Upper lobe of right lung (tissue), 1 donor: ENCODE measurements at places on chromosomes 6 and 20.
A peak's percentile ranks its signal among the peaks of the same experiment; 100 is the strongest.

GRCh38 chr6:24903681-24904080 is 32.1 kb downstream of the RIPOR2 start:
- DNase-seq, result no peak

GRCh38 chr6:105646391-105646867 is 243.5 kb upstream of the PREP start:
- DNase-seq, result no peak

DNA sequence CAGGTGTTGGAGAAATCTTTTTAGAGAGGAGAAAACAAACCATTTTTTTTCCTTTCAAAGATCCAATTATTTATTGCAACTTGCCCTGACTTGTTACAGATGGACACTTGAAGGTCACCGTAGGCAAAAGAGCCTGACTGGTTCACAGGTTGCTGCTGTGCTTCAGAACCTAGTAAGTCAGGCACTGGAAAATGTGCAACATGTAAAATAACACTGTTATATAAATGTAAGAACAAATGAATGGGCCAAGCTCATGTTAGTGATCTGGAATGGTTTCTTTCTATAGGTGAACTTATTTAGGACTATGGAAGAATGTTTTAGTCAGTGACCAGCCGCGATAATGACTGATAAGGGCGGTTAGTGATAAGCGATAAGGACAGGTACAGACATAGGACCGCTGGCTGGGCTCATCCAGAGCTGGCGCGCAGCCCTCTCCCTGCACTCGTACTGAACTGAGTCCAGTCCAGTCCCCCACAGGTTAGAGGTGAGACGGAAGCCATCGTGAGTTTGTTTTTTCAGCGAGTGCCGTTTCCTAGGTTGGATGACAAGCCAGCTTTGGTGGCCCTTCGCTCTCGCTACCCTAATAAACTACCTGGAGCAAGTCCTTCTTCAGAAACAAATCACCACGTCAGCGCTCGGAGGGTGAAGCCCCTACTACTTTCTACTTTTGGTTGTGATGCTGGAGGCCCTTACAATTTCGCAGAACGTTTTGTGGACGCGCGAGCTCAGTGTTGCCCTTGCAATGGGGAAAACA is 94.4 kb upstream of the PRDM1 start:
- DNase-seq, result no peak

GRCh38 chr6:93293460-93293859 is 125.9 kb downstream of the EPHA7 start:
- DNase-seq, result no peak

- DNase-seq, result no peak
These were observed 390.2 kb downstream of the UTRN start for GRCh38 chr6:144675231-144675861.

GRCh38 chr6:149342525-149342924 is 25.0 kb downstream of the TAB2 start:
- DNase-seq, result no peak

DNA sequence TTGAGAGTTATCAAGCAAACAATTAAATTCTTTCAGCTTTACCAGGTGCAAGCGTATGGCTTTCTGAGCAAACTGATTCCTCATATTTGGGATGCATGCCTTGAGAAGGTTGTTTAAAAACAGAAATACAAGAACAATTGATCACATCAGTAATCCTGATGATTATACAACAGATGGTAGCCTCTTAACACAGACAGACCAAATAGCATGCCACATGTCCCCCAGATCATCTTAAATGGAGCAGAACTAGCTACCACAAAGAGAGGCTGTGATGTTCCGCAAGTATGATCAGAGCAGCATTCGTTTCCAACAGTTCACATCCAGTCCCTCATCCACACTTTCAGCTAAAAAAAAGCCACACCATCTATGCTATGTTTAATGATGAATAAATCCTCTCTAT is 246.2 kb upstream of the NRSN1 start:
- DNase-seq, result no peak

GRCh38 chr6:143322386-143322785 is 128.1 kb downstream of the ADAT2 start:
- DNase-seq, result no peak

GRCh38 chr20:37348792-37349516 is 3.0 kb downstream of the SRC start:
- DNase-seq, result peak; percentile 44

- DNase-seq, result no peak
These were observed 90.2 kb downstream of the TXNDC5 start for GRCh38 chr6:7820288-7820835.

DNA sequence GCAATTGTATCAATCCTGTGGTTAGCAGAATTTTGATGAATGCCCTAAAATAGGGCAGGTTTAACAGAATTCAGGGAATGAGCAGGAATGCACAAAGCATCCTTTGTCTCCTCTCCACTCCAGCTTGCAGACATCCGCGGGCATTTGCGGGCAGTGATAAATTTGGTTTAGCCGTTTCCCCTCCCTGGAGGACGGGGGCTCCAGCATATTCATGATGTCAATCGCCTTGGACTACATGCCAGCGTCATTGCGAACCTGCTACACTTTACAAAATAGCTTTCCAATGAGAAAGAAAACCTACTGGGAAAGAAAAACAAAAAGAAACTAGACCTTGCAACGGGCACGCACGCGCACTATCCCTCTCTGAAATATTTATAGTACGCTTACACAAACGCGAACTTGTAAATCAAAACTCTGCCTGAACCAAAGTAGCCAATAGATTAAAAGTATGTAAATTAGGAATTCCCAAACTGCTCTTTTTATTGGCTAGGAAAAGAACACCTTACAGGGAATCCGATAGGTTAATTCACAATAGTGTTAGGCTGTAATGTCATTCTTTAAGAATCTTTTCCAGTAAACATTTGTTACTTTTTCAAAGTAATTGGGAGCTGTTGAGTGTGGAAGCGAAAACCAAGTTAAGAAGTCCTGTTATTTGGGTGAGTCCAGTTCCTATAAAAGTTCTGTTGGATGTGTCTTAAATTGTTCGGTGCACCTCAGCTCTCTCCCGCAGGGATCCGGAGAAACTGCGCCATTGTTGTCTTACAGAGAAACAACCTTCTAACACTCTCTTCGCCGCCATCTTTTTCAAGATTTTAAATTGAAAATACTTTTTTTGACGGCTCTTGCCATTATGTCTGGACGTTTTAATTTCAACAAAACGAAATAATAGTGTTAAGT is 136.7 kb downstream of the HFE start:
- DNase-seq, result no peak

GRCh38 chr6:92634561-92634960 is 784.8 kb downstream of the EPHA7 start:
- DNase-seq, result no peak

GRCh38 chr6:24195836-24196597 is 70.0 kb downstream of the NRSN1 start:
- no peak for DNase-seq

DNA sequence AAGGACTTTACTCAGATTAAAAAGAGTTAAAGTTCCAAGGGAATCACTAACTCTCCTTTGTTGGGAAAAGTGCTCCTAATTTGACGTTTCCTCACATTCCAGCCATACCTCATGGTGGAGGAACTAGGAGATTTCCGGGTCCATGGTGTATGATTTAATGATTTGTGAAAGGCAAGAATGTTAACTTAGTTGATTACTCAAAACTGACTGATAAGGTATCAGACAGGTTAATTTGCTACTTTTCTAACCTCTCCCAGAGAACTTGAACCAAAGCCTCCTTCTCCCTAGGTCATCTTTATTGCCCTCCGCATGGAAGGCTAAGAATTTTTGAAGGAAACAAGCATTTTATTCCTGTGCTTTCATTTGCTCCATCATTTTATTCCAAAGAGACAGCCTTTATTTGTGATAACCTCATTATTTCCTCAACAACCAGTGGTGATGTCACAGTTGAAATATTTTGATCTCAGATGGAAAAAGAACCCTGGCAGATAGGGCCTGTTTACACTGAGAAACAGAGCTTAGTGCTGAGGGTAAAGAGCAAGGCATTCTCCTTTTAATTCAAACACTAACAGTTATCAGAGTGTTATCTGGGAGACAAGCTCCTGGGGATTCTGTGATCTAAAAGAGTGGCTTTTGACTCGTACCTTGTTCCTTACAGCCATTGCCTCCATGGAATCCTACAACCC is 57.4 kb upstream of the BMP2 start:
- no peak for DNase-seq

GRCh38 chr6:167093406-167093921 is 29.4 kb upstream of the CCR6 start:
- DNase-seq, result no peak

- DNase-seq, result no peak
These were observed 69.5 kb upstream of the FOXQ1 start for GRCh38 chr6:1242446-1242845.

DNA sequence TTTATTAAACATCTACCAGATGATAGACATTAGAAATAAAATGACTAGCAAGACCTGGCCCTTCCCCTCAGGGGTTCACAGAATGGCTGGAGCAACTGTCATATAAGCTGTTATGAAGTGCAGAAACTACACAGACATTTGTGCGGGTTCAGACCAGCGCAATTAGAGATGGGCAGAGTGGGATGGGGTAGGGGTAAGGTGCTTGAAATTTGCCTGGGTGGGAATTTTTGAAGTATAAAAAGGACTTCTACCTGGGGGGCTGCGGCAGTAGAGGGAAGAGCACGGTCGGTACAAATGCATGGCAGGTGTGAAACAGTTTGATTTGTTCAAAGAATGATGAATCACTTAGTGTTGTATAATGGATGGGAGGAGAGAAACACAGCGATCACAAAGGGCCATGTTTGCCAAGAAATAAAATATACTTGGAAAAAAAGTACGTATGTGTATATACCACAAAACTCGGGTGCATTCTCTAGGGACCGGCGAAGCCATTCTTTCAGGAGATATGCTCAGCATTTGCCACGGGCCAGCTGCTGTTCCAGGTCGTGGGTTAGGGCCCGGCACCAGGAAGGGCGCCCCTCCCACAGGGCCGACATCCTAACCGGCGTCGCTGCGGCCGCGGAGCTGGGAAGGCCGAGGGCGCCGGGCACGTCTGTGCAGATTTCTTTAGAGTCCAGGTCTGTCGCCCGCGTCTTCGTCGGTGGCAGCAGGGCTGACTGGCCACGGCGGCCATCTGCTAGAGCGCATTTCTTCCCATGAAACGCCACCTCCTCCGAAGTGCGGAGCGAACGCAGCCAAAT is 809 bp upstream of the NOL7 start:
- DNase-seq, result peak; percentile 81

GRCh38 chr20:40512994-40513393 is 176.0 kb downstream of the MAFB start:
- no peak for DNase-seq

DNA sequence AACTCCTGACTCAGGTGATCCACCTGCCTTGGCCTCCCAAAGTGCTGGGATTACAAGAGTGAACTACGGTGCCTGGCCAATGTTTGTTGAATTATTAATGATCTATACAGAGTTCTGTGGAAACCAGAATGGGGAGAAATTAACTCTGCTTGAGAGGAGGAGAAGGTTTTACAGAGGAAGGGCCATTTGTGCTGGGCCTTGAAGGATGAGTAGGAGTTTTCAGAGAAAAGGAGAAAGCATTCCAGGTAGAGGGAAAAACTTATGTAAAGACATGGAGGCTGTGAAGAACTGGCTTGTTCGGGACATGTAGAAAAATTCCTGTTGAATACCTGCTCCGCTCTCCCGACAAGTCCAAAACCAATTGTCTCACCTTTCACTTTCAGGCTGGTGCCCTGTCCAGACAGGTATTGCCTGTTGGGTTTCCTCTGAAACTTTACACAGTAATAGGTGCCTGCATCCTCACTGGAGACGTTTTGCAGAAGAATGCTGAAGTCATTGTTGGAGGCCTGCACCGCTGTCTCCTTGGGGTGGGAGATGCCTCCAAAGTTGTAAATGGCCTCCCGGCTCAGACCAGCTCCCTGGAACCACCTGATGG is 11.3 kb upstream of the NSFL1C start:
- no peak for DNase-seq

- peak; percentile 86 for DNase-seq
These were observed 9.2 kb downstream of the FOXS1 start for GRCh38 chr20:31835977-31836852.

DNA sequence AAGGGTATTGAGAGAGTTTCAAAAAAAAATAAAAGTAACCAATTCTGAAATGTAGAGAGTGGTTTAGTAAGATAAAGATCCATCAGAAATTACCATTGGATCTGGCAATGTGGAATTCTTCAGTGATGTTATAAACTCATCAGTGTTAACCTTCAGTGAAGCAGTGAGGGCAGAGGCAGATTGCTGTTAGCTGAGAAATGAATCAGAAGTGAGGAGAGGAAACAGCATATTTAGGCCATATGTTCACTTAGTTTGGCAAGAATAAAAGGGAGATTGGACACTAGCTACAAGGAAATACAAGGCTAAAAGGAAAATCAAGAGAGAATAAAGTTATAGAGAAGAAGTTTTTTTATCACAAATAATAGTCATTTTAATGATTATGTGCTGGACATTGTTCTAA is 9.6 kb downstream of the KCNQ5 start:
- no peak for DNase-seq

DNA sequence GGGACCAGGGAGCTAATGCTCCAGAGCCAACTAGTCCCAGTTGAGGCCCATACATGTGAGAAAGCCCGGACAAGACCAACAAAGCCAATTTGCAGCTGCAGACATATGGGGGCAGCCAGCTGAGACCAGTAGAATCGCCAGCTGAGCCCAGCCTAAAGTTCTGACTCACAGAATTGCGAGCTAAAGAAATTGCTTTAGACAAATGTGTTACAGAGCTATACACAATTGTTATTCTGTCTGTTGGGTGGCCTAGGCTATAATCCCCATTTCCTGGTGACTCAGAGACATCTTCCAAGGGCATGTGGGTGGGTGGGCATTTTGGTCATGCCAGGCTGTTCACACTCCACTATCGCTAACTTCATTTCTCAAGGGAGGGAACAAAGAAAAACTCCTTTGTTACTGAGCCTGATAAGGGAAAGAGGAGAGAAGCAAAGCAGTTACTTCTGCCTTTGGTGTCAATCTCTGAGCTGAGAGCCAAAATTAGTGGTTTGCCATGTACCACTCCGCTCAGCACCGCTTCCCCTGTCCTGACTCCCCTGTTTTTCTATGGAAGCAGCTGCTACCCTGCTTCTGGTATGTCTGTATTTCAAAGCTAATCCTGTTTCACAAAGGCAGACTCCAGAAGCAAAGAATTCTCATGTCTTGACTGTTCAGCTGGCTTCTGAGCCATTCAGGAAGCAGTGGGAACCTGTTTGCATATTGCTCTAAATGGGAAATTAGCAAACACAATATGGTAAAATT is 26.1 kb downstream of the SCP2D1 start:
- no peak for DNase-seq

GRCh38 chr6:157172231-157172701 is 151.1 kb downstream of the TMEM242 start:
- no peak for DNase-seq

- no peak for DNase-seq
These were observed 105.3 kb upstream of the SUPT3H start for GRCh38 chr6:45483021-45483420.

DNA sequence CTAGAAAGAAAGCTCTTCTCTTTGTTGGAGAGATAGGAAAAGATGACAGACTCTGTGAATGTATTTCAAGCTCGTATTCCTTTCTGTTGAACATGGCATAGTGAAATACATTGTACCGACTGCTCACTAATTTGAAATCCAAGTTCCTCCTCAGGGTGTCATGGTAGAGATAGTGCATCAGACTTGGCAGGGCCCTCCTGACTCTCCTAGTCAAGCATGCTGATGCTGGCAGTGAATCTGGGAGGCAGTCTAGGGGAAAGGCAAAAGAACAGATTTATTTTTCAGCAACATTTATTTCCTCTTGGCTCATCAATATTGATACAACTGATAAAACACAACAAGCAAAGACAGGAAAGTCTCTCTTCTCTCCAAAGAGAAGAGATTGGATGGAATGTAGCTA is 356.3 kb upstream of the IRAK1BP1 start:
- no peak for DNase-seq
